ENCODE measurements at places on chromosomes 13 and 19.

- peak; percentile 91 for DNase-seq
Measured at GRCh38 chr19:35643255-35644205, 2.0 kb downstream of the ETV2 start.

- DNase-seq: no peak
Measured at GRCh38 chr13:25752957-25753551, 298.8 kb downstream of the SHISA2 start.

GRCh38 chr13:29619995-29620394, 24.5 kb upstream of the SLC7A1 start:
- DNase-seq: no peak

DNA sequence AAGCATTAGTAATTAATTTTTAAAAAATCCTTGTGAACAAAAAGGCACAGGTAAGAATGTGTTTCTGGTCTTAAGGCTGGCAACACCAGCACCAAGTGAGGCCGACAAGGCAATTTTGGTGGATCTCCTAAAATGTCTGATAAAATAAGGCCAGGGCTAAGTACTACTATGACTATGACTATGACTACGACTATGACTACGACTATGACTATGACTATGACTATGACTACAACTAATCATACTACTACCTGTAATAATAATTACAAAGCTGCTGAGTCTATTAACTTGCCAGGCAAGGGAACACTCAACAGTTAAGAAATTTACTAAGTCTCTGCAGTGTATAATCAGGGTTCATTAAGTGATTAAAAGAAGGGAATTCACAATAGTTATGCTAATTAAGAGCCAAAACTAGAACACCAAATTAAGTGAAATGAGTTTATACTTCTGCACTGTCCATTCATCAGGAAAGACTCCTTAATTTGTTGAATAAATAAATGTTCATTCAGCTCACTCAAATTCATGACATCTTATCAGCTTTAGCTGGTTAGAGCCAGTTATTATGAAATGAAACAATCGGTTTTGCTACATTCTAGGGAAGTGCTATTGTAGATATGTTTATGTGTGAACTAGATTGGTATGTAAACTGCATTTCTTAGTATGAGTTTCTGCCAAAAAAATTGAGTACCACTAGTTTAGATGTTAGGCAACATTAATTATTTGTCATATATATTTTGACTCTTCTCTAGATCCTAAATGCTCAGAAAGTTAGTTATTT, 1626.2 kb upstream of the PCDH20 start:
- no peak for DNase-seq

DNA sequence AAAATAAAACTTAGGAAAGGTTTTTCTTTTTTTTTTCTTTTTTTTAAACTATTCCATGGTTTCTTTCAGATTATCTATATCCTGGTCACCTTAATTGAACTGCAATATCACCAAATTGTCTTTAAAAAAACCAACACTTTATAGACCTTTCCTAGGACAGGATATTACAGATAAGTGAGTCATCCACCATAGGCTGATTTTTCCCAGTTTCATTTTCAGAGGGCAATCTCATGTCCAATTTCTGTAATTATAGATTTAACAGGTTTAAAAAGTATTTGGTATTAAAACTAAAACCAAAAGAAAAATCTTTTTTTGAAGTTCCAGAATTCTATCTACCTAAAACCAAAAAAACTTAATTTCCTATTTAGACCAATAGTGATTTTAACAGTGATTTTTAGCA, 13.2 kb downstream of the SPART start:
- DNase-seq: no peak

DNA sequence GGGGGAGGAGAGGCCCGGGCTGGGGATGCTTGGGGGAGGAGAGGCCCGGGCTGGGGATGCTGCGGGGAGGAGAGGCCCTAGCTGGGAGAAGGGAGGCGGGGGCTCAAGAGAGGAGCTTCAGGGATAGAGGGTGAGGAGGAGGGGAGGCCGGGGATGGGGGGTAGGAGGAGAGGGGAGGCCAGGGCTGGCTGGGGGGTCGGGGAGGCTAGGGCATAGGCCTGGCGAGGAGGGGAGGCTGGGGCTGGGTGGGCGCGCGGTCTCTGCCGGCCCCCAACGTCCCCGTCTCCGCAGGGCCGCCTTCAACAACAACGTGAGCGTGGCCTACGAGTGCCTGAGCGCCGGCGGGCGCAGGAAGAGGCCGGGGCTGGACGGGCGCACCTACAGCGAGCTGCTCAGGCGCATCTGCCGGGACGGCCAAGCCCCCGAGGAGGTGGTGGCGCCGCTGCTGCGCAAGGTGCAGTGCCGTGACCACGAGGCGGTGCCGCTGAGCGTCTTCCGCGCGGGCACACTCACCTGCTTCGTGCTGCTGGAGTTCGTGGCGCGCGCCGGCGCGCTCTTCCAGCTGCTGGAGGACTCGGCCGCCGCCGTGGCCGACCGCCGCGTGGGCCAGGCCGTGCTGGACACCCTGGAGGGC, 11.4 kb downstream of the TPGS1 start:
- DNase-seq: no peak

GRCh38 chr13:94558716-94559115, 37.2 kb downstream of the TGDS start:
- no peak for DNase-seq

DNA sequence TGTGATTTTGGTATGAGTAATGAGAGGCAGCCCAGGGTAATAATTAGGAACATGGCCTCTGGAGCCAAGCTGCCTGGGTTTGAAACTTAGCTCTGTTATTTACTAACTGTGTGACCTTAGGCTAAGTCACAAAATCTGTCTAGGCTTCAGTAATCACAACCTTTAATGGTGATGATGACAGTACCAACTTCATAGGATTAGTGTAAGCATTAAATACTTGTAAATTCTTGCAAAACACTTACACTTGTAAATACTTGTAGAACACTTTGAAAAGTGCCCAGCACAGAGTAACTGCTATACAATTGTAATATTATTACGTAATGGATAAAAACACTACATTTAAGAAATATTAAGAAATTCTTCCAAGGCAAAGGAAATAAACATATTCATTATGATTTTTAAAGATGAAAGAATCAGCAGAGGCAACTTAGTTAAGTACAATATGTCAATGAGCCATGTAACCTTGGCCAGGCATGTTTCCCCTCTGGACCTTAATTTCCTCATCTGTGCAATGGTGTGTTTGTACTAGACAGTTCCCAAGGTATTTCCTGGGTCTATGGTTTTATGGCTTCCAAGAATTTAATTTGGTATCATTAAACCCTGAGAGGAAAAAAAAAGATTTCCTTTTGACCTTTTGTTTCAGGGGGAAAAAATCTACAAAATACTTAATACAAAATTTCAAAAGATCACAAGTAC, 628.5 kb upstream of the KLHL1 start:
- DNase-seq: no peak

DNA sequence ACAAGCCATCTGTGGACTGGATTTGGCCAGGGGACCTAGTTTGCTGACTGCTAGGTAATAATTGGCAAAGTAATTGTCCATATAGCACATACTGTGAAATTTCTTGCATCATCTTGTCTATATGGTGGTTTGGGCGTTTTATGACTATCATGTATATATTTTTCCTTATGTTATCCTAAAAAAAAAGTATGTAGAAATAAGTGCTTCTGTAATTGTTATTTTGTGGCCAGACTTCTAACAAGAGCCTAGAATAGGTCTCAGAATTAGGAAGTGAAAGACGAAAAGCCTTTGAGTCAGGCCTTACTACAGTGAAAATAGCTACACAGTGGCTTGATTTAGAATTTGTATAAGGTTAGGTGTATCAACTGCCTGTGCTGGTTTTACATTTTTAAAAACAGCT, 4.2 kb downstream of the FNDC3A start:
- DNase-seq: no peak

DNA sequence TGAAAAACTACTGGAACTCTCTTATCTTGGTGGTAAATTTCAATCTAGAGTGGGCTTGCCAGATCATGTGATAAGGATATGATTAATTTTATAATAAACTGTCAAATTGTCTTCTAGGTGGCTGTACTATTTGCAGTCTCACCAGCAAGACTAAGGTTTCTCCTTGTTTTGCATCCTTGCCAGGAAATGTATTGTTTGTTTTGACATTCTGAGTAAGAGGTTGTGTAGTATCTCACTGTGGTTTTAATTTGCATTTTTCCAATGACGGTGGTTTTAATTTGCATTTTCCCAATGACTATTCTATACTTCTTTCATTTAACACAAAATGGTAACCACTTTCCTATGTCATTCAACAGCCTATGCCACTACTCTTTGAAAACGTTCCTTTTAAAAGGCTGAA, 2.0 kb downstream of the CAB39L start:
- DNase-seq: no peak

- no peak for DNase-seq
Measured at GRCh38 chr19:35433448-35433847, 14.6 kb upstream of the FFAR2 start.

DNA sequence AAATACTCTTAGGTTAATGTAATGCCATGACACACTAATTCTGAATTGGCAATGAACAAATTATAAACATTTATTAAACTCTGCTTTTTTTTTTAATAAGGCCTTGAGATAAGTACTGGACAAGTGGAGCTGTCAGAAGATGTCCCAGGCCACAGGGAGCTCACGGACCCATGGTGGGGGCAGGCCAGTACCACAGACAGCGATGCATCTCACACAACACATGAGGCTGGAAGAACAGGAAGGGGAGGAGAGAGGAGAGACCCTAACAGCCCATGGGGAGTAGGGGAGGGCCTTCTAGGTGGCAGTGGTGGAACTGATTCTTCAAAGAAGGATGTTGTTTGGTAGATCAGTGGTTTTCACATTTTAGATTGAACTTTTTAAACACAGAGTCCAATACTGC, 128.4 kb downstream of the LHFPL6 start:
- DNase-seq: no peak

DNA sequence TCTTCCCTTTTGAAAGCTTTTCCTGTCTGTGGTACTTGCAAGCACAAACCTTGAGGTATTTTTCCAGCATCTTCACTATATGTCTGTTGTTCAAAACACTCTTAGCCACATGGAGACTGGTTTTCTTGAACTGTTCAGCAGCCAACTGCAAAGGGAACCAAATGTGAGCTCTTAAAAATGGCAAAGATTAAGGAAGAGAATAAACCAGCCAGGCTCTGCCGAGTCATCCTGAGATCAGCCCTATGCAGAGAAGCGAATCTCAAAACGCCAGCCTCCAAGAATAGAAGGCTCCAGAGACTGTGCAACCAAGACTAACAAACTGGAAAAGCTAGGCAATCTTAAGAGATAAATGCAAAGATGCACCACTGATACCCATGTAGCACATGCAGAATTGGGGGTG, 20.7 kb downstream of the AKAP8 start:
- no peak for DNase-seq

DNA sequence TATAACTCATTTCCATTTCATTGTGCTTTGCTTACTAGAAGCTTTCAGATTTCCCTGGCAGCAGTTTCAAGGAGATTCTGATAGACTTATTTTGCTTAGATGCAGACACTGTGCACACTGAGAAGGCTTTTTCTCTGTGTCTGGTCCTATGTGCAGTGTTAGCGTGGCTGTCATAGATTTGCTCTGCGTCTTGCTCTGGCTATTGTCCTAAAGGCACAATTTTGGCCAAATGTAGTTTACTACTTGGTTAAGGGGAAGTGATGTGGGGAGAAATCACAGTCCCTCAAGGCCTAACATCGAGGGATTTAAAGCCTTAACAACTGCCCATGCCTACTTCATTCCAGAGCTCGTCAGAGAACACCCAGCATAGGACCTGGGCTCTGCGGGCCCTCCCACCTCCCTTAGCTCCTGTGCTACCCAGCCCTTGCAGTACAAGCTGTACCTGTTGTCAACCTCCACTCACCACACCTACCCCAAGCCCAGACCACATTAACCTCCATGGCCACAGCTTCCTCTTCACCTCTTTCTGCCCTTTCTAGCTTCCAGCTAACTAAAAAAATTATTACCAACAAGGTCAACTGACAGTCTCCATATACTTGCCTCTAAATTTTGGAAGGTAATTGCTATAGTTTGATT, 38.9 kb upstream of the KATNAL1 start:
- DNase-seq: no peak

- DNase-seq: no peak
Measured at GRCh38 chr19:30326393-30326710, 45.8 kb upstream of the ZNF536 start.

DNA sequence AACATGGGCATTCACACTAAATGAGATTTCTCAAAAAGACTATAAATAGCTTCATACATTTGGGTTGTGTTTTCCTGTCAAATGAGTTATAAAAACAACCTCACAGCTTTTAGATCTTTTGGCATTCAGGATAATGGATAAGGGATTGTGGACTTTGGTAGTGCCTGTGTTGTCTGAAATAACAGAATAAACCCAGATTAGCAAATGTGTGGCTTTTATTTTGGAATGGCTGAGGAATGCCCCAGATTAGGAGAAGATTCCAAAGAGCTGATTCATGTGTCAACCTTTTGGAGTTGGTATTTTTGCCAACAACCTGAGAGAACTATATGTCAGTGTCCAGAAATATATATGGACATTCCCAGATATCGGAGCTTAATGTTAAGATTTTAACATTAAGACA, 164.7 kb downstream of the MTUS2 start:
- no peak for DNase-seq

DNA sequence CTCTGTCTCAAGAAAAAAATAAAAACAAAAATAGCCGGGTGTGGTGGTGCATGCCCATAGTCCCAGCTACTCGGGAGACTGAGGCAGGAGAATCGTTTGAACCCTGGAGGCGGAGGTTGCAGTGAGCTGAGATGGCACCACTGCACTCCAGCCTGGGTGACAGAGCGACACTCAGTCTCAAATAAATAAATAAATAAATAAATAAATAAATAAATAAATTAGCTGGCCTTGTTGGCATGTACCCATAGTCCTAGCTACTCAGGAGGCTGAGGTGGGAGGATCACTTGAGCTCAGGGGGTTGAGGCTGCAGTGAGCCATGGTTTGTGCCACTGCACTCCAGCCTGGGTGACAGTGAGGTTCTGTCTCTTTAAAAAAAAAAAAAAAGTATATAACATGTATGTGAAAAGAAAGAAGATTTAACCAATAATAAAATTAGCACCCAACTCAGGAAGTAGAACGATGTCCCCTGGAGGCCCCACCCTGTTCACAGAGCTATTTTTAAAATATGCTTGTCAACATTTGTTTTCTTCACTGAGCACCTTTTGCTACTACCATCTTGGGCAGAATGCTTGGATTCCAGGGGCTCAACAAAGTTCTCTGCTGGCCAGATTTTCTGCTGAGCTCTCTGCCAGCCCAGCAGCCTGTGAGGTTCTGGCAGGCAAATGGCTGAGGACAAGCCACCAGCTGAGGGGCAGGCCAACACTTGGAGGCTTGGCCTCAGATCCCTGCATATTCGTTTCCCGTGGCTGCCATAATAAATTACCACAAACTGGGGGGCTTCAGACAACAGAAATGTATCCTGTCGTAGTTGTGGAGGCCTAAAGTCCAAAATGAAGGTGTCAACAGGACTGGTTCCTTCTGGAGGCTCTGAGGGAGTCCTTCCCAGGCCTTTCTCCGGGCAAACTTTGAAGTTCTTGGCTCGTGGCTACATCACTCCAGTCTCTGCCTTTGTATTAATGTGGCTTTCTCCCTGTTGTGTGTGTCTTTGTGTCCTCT, 5.2 kb downstream of the SLC25A42 start:
- no peak for DNase-seq

Measured in HT-29 (cell line).